ENCODE measurements at places on chromosomes 1 and 21.

- DNase-seq = no peak
Measured at GRCh38 chr1:23035823-23036452, 16.7 kb downstream of the KDM1A start.

GRCh38 chr1:13541435-13542215 lies 27.8 kb upstream of the LRRC38 start:
- no peak for DNase-seq

DNA sequence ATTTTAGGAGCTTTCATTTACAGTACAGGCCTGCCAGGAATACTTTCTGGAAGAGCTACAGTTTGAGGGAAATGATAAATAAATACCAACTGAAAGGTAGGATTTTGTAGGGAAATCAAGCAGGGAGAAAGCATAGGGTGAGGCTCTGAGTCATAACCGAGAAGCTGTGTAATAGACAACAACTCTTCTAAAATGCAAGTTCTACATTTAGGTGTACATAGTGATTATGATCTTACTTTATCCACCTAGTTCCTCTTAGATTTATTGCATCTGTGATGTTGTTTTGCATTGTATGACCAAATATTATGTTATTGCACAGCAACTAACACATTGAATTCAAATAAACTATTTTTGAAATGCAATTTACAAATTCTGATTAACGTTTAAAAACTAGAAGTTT lies 819.3 kb downstream of the PLA2G4A start:
- no peak for DNase-seq

DNA sequence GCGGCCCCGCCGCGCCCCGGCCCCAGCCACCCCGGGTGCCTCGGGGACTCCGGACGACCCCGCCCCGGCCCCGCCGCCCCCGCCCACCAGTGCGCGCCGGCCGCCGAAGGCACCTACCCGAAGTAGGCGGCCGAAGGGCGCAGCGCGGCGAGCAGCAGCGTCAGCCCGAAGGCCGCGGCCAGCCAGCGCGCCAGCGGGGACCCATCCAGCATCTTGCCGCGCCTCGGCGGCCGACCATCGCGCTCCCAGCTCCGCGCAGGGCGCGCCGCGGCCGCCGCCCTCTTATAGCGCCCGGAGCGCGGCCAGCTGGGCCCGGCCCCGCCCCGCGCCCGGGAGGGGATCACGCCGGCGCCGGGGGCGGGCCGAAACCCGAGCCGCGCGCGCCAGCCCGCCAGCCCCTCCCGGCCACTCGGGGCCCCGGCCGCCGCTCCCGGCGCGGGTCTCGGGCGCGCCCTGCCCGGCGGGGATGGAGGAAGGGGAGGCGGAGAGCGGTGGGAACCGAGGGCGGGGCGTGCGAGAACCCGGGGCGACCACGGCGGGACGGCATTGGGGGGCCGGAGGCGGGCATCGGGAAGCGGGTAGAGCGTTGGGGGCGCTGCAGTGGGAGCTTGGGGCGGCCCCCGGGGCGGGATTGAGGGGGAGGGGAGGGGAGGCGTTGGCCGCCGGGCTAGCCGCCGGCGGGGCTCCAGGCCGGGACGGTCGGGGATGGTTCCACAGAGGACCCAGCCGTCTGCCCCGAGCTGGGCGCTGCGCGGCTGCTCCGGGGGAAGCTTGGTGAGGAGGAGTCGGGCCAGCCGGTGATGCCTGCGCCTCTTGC lies at the start of gene WNT9A:
Gene WNT9A (minus strand): TSS at position 257 of the 817 bp plus-strand sequence. CDS start 45 bp downstream, at position 212.
- peak; percentile 76 for DNase-seq

DNA sequence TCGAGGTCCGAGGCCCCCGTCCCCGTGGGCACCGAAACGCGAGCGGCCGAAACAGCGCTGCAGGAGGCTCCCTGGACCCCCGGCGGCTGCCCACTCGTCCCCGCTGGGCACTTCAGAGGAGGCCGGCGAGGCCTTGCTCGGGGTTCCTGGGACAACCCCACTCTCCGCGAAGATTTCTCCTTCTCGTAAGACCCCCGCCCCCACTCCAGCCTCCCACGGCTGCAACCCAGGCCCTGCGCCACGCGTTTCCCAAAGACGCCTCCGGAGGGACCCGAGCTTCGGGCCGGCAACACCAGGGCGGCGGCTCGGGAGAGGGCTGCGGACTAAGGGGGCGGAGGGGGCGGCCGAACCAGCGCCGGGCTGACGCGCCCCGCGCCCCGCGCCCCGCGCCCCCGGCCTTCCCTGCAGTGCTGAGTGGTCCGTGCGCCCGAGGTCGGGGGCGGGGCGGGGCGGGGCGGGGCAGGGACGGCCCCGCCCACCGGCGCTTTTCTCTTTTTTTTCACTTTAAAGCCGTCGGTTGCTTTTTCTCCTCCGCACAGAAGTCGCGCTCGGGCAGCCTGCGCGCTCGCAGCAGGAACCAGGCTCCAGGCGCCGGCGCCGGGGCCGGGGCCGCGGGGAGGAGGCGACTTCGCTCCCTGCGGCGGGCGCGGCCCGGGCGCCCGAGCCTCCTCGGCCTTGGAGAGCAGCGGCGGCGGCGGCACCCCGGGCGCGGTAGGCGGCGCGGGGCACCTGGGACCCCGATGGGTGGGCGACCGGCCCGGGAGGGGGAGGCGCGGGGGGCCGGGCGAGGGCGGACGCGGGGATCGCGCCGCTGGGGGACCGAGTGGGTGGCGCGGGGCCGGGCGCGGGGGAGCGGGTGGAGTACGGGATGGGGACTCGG lies at the start of gene SPSB1:
Gene SPSB1 (plus strand): TSS at position 534 of the 880 bp plus-strand sequence. CDS start 62,998 bp downstream, outside the sequence.
- DNase-seq = peak; percentile 29

GRCh38 chr1:64829411-64830029 lies 84.6 kb downstream of the RAVER2 start:
- DNase-seq = no peak

DNA sequence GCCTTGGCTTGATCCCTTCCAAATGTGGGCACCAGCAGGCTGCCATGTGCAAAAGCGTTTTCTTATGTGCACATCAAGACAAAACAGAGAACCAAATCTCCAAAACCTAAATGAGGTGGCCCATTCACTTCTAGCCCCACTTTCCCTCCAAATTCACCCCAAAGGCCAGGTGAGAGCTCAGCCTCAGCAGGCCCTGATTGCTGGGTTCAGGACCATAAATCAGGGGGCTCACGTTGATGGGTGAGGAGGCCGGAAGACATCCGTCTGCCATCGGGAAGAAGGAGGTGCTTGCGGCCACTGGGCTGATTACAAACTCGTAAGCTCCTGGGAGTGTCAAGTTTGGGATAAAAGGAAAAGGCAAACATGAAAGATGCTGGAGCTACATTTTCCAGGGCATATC lies 86.7 kb upstream of the CLDN14 start:
- no peak for DNase-seq

DNA sequence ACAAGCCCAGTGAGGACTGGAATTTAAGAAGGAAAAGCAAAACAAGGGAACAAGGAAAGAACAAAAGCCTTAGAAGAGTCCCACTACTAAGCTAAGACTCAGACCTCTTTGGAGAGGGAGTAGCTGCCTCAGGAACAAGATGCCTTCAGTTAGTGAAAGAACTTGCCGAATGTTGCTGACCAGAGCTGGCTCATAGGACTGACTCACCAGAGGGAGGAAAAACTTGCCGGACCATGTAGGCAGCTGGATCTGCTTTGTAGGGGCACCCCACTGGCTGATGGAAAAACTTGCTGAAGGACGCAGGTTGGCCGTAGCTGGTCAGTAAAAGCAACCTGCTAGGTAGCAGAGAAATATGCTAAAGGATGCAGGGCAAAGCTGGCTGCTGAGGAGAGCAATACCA lies 15.3 kb upstream of the ZSWIM5 start:
- DNase-seq = no peak

DNA sequence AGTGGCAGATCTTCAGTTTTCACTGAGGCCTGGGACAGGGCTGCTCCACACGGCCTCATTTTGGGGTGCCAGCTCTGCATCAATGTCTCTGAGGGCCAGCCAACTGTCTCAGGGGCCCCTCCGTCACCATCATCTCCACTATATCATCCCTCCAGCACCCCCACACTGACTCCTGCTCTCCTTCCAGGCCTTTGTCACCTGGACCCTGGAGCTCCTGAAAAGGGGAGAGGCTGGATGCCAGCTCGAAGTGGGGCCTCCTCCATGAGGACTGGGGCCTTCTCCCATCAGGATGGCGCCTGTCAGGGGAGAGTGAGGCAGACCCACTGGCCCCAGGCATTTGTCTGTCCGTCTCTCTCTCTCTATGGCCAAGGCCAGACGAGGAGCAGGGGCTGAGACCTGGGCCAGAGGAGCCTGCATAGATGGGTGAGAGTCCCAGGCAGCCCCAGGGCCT lies 44.7 kb upstream of the LRP8 start:
- no peak for DNase-seq

DNA sequence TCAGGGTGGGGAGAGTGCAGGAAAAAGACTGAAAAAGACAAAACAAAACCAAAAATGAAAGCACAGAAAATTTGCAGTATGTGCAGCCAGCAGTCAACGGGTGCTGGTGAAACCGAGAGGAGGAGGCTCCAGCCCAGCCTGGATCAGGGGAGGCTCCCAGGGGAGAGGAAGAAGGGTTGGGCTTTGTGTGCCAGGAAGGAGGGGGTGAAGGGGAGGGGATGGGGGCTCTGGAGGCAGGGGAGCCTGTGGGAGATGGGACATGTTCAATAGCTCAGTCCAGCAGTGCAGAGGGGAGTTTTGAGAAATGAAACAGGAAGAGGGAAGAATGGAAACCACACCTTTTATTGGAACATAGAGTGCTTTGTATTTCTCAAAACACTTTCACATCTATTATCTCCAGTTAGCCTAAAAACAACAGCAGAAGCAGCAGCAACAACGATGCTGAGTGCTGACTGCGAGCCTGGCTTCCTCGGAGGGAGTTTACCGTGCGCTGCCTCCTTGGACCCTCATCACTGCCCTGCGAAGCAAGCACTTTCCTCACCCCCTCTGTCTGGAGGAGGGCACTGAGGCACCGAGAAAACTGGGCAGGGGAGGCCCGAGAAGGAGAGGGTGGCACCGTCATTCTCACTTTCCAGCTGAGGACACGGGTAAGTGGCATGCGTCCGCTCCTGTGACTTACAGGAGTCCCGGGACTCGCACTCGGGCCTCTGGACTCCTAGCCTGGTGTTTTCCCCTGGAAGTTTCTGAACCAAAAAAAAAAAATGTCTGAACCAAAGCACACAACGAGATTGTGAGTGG lies 62.9 kb downstream of the MDM4 start:
- no peak for DNase-seq

All from NCI-H774 (cell line).